Activated naive CD4-positive, alpha-beta T cell treated with Interleukin-2 at 50 U/mL for 16 hours (primary cell): ENCODE measurements at places on chromosomes 11 and 22.

DNA sequence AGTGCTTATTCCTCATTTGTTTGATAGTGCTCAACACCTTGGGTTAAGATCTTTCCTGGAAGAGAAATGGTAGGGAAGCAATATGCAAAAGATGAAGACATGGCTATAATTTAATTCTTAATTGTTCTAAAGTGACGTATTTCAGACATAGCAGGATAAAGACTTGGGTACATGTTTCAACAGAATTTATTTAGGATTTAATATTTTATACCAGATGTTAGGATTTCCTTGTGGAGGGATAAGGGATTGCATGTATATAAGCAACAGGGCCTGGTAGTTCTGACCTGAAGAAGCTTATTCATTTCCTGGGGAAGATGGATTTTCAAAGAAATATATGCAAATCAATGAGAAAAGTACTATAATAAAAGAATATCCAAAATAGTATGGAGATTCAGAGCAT, 163.8 kb downstream of the FAT3 start:
- no peak for DNase-seq

- DNase-seq: no peak
Measured at GRCh38 chr11:94946812-94947211, 26.5 kb downstream of the CWC15 start.

DNA sequence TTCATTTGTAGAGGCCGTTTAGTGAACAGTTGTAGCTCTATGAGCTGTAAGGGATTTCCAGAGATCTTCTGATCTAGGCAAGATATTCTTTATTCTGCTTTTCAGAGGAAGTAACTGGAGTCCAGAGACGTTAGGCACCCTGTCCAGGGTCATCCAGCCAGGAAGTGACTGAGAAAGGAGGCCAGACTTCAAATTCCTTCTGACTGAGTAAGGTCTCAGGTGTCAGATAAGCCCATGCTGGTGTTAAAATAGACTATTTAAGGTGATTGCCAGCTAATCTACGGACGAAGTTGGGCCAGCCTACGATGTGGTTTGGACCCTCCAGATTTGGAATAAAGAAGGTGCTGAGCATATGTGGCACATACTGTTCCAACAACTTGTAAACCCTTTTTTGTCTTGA, 54.6 kb downstream of the GRIK4 start:
- no peak for DNase-seq

DNA sequence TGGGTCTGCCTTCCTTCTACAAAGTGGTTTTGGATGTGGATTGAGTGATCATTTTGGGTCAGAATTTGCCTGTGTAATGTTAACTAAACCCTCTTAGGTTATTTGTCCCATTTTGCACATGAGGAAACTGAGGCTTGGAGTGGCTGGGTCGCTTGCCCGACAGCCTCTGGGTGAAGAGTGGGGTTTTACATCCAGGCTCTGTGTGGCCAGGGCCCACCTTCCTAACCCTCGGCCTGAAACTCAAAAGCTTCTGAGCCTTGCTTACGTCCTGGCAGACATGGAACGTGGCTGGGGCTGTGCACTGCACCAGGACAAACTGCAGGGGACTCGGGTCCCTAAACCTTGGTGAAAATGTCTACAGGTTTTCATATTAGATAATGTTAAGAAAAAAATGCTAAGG, 542.4 kb downstream of the TBC1D22A start:
- DNase-seq: no peak
